ENCODE measurements at places on chromosomes 12 and 14.

- no peak for DNase-seq
Observed at GRCh38 chr12:56224954-56225353, 812 bp downstream of the NABP2 start.

DNA sequence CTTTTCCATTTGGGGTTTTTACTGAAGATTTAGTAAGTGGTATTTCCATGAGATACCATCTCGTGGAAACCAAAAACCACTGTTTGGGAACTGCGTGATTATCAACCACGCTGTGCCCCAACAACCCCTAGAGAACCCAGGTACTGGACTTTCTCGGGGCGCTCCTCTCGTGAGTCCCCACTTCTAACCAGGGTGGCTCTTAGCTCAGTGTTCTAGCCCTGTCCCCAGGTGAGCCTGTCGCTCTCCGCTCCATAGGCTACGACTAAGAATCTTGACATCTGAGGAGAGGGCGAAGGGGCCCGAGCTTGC, 686 bp downstream of the MCRS1 start:
- DNase-seq, result no peak

- DNase-seq, result no peak
Observed at GRCh38 chr12:2154050-2154449, 101.3 kb downstream of the CACNA1C start.

DNA sequence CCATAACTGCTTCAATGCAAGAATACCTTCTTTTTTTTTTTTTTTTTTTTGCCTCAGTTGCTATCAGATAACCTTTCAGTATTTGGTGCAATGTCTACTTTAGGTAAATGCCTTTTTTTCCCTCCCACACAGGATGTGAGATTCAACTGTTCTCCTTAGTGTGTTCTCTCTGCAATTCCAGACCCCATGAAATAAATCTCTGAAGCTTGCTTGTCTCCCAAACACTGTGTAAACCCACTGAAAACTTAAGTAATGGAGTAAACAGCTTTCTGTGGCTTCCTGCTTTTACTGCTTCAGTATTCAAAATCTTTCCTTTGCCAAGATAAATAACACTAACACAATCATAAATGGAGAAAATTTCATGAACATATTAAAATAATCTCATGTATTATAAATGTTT, 55.8 kb upstream of the CLEC14A start:
- no peak for DNase-seq

GRCh38 chr12:21888276-21888863, 52.9 kb downstream of the ABCC9 start:
- DNase-seq, result no peak

DNA sequence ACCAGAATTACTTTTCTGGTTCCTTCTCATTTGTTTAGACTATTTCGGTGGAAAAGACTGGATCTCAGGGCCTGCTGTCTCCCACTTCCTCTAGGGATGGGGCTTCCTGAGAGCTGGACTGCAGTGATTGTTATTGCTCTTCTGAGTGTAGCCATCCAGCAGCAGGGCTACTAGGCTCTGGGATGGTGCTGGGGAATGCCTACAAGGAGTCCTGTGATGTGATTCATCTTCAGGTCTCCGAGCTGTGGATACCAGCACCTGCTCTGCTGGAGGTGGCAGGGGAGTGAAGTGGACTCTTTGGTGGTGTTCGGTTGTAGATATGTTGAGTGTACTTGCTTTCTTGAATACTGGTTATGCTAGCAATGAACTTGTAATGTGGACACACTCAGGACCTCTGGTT, 42.7 kb downstream of the AEBP2 start:
- no peak for DNase-seq

- DNase-seq, result no peak
Observed at GRCh38 chr12:60487284-60487683, 891.5 kb downstream of the SLC16A7 start.

- no peak for DNase-seq
Observed at GRCh38 chr14:71607056-71607455, 325.2 kb upstream of the RGS6 start.

GRCh38 chr14:24155100-24155499, 6.0 kb upstream of the IRF9 start:
- no peak for DNase-seq

DNA sequence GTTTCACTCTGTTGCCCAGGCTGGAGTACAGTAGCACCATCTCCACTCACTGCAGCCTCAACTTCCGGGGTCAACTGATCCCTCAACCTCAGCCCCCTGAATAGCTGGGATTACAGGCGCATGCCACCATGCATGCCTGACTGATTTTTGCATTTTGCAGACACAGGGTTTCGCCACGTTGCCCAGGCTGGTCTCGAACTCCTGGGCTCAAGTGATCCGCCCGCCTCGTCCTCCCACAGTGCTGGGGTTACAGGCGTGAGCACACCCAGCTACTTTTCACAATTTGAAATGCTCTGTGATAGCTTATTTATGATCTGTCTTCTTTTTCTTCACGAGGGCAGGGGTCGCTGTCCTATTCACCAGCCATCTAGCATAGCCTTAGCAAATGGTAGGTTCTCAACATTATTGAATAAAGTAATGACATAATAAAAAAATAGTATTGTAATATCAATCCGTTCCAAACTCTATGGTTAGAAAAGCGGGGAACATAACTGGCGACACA, 477 bp upstream of the DDX47 start:
- DNase-seq, result no peak

GRCh38 chr12:53279283-53279869, 11.3 kb downstream of the ESPL1 start:
- no peak for DNase-seq

DNA sequence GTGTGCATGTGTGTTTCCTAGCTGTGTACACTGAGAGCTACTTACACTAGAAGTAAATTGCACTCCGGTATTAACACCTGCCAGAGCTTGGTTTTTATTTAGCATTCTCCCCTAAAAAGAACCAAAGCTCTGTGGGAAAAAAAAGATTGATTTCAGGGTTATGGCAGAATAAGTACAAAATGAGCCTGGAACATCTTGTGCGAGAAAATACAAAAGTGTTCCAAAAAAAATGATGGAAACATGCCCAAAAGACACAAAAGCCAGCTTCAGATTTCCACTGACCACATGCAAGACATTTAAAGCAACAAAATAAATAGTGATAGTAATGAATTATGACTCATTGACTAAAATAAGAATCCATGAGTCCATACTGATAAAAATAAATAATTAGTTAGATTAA, 188.3 kb downstream of the GXYLT1 start:
- no peak for DNase-seq

DNA sequence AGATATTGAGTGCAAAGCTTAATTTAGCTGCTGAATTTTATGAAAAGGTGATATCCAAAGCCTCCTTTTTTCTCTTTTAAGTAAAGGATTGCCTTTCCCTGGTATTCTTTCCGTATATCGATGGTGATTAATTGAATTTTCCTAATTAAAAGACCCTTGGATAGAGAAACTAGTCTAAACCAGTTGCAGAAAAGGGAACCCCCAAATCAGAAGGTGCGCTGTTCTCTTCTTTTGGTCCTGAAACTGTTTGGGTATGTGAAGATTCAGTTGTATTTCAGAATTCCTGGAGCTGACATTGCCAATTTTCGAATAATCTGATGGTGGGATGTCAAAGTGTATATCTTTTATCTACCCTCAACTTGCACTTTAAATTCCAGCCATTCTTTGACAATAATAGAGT, 1.9 kb downstream of the GPHN start:
- no peak for DNase-seq

- DNase-seq, result no peak
Observed at GRCh38 chr14:22400655-22401259, 188.3 kb downstream of the DAD1 start.

DNA sequence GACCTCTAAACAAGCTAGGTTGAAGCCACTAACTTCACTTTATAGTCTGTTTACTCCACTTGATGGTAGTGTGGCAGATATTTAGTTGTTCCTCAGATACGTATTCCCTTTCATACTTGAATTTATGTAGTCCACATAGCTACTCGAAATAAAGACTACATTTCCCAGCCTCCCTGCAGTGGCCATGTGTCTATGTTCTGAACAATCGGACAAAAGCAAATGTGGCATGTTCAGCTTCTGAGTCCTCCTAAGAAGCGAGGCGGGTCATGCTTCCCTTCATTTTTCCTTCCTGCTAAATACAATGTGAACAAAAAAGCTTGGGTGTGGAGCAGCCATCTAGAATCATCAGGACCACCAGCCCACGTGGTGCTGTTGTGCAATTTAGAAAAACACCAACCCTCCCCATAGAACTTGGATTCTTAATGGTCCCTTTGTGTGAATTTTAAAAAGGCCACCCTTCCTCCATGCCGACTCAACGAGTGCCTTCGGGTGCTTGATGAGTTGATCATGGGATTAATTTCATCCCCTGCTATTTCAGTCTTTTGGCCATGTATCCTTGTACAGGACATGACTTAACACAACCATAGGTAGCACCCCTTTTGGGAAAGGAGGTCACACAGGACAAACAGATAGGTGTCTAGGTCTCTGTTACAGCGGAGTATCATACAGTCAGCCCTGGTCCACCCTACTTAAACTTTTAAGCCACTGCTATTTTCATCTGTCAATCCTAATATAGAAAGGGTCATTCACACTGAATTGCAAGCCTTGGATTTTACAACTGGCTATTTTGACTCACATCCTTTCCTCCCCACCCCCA, 60.7 kb downstream of the ZFC3H1 start:
- no peak for DNase-seq

DNA sequence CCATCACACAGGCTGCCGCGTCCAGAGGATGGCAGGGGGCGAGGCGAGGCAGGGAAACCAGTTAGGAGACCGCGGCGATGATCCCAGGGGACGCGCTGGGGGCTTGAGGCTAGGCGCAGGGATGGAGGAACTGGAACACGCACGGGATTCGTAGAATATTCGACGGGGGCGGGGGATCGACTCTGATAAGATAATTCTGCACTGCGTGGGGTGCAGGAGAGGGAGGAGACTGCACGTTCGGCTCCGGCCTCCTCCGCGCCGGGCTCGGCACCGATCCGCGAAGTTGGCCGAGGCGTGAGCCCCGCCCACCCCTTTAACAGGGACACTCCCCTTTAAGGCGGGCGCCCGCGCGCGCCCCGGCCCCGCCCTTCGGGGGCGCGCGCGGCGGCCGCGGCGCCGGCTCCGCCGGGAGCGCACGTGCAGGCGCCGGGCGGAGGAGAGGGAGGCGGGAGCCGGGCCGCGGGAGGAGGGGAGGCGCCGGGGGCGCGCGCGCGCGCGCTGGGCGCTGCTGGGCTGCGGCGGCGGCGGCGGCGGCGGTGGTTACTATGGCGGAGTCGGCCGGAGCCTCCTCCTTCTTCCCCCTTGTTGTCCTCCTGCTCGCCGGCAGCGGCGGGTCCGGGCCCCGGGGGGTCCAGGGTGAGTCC, at the start of gene ACVR1B:
TSS of gene ACVR1B (plus strand) at position 501 of the 644 bp plus-strand sequence. CDS start at position 546, 45 bp downstream.
- DNase-seq, result peak; percentile 89

DNA sequence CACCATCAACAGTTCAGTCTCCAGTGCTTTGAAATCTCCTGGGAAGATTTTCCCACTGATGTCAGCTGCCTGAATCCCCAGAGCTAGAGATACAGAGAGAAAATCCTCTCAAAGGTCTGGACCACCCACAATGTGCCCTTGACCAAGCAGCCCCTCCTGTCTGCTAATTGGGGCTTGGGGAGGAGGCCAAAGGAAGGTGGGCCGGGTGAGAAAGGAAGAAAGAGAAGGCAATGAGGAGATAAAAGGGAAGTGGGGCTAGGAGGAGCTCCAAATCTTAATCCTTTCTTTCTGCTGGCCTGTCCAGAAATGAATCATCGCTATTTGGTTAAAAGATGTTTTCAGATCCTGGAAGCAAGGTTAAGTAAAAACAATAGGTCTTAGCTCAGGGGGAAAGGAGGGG, 322.9 kb downstream of the BCL11B start:
- no peak for DNase-seq

- DNase-seq, result no peak
Observed at GRCh38 chr12:129665414-129665813, 238.4 kb downstream of the TMEM132D start.

GRCh38 chr12:115002434-115002833, 318.5 kb upstream of the TBX3 start:
- no peak for DNase-seq

GRCh38 chr12:85782711-85783110, 53.5 kb downstream of the RASSF9 start:
- no peak for DNase-seq

GRCh38 chr14:31465111-31465510, 7.8 kb upstream of the DTD2 start:
- no peak for DNase-seq

GRCh38 chr12:101931498-101932326, 54.3 kb downstream of the DRAM1 start:
- no peak for DNase-seq

GRCh38 chr14:19947413-19948090, 16.8 kb downstream of the OR4K1 start:
- no peak for DNase-seq

GRCh38 chr14:96574633-96575632, 72.8 kb downstream of the PAPOLA start:
- DNase-seq, result no peak

DNA sequence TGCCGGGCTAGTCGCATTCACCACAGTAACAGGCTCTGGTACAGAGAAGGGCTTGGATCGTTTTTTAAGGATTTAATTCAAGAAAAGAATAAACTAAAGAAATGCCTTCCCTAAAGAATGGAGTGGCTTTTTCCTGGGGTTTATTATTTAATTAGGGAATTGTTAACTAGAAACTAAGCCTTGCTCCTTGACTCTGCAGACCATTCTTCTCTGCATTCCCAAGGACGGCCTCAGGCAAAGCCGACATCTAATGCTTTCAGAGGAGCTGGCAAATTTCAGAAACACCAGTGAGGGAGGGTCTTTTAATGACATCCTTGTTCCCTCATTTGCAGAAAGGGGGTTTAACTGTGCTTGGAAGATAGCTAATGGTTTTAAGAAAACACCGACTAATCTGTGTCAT, 174.0 kb downstream of the EGLN3 start:
- no peak for DNase-seq

DNA sequence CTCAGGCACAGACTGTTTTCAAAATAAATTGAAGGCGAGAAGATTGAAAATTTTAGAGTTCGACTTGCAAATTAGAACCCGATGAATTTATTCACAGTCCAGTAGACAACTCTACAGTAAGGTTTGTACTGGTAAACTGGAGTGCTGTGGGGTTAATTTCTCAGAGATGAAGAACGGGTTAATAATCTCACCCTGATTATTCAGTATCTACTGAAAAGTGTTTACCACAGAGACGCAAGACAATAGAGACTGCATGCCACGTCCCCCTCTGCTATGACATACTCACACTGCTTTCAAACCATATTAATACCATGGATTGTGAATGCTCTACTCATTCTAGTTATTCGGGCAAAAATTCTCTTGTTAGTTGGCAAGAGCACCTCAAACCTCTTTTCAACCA, 36.1 kb downstream of the CFL2 start:
- DNase-seq, result no peak

DNA sequence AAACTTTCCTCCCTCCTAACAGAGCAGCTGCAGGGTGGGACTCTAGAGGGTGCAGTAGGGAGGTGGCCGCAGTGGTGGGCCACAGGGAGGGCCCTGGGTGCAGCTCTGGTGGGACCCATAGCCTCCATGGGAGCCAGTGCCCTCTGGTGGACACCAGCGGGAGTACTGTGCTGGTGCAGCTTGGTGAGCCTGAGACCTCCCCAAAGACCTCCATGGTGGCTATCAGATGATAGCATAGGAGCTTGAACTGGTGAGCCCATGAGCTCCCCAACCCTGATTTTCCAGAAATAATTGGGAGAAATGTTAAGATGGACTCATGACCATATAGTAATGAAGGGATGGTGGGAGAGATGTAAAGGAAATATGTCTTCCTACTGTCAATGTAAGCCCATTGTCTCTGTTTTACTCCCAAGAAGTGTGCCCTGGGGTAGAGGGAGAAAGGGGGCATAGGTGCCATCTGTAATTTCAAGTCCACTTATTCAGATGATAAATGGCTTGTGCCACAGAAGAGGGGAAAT, 98.7 kb downstream of the GAS2L3 start:
- no peak for DNase-seq

- no peak for DNase-seq
Observed at GRCh38 chr12:124542021-124542949, 25.1 kb downstream of the NCOR2 start.

Data from stimulated activated naive CD4-positive, alpha-beta T cell treated with Interleukin-2 at 50 U/mL for 16 hours (primary cell).